Esophagus squamous epithelium (tissue), 5 donors: ENCODE measurements at places on chromosomes 16 and 17.

- no peak for DNase-seq
Observed at GRCh38 chr17:2125013-2125535, 70.2 kb downstream of the HIC1 start.

GRCh38 chr16:59341368-59341767, 607.3 kb upstream of the GOT2 start:
- DNase-seq = no peak

GRCh38 chr17:19384723-19385391, 2.1 kb downstream of the MFAP4 start:
- DNase-seq = no peak

DNA sequence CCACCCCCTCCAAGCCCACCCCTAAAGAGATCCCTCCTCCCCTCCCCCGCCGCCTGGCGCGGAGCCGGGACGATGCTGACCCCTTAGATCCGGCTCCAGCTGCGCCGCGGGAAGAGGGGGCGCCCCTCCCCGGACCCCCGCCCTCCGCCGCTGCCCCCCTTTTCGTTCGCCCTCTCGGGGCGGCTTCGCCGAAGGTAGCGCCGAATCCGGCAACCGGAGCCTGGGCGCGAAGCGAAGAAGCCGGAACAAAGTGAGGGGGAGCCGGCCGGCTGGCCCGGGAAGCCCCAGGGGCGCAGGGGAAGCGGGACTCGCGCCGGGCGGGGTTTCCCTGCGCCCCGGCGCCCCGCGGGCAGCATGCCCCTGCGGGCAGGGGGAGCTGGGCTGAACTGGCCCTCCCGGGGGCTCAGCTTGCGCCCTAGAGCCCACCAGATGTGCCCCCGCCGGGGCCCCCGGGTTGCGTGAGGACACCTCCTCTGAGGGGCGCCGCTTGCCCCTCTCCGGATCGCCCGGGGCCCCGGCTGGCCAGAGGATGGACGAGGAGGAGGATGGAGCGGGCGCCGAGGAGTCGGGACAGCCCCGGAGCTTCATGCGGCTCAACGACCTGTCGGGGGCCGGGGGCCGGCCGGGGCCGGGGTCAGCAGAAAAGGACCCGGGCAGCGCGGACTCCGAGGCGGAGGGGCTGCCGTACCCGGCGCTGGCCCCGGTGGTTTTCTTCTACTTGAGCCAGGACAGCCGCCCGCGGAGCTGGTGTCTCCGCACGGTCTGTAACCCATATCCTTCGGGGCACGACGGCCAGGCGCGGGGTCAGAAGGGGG, 623 bp downstream of the CACNA1G start:
- DNase-seq = no peak

DNA sequence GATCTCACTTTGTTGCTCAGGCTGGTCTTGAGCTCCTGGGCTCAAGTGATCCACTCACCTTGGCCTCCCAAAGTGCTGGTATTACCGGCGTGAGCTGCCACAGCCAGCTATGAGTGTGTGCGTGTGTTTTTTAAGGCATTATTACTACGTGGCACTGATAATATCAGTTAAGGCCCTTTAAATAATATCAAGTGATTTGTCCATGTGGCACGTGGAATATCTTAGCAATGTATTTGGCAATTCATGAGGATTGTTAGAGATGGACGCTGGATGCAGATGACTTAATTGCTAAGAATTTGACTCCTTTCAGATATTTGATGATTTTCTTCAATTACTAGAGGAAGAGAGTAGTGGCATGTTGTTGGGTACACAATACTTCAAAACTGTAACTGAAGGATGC, 25.5 kb upstream of the PMP22 start:
- no peak for DNase-seq

DNA sequence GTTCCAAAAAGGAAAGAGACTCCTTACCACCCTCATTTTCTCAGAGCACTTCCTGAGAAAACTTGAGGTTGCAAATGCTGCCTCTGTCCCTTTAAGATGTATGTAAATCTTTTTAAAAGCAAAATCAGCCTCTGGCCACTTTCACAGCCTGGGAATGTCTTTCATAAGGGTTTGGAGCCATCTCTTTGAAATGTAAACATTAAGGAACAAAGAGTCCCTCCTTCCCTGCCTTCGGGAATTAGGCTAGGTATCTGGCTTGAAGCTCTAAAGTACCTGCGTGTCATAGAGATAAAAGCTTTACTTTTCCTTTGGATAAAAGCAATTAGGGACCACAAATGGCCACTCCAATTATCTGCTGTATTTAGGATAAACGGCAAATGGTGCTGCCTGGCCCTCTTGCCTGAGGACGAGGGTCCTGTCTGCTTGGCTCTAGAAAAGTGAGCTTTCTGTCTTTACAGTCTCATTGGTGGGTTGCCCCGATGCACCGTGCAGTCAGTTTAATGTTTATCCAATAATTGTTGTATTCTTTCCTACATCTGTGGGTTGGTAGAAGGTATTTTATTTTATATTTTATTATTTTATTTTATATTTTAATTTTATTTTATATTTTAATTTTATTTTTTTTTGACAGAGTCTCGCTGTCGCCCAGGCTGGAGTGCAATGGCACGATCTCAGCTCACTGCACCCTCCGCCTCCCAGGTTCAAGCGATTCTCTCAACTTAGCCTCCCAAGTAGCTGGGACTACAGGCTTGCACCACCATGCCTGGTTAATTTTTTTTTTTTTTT, 23.9 kb downstream of the NLRC3 start:
- no peak for DNase-seq

DNA sequence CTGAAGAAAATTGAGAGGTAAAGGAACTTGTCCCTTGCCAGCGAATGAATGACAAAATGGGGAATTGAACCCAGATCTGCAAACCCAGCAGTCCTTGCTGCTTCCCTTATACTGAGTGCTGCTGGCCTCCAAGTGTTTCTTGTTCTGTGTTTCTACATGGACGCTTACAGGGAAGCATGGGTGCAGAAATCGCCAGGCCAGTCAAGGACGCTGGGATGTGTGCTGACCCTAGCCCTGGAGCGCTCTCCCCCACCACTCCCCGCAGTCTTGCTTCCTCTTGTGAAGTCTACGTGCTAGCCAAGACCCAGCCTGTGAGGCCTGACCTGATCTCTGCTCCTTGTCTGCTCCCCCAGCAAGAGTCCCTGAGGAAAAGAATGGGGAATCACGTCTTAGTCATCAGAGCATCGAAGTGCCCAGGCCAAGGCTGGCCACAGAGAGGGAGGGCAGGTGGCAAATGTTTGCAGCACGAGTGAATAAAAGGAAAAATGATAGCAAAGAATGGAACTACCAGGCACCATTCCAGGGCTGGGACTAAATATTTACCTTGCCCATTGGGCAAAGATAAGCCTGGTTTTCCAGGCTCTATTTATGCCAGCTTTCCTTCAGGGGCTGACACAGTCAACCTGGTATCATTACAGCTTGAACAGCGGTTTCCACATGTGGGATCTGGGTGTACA, 17.4 kb downstream of the CA4 start:
- no peak for DNase-seq

DNA sequence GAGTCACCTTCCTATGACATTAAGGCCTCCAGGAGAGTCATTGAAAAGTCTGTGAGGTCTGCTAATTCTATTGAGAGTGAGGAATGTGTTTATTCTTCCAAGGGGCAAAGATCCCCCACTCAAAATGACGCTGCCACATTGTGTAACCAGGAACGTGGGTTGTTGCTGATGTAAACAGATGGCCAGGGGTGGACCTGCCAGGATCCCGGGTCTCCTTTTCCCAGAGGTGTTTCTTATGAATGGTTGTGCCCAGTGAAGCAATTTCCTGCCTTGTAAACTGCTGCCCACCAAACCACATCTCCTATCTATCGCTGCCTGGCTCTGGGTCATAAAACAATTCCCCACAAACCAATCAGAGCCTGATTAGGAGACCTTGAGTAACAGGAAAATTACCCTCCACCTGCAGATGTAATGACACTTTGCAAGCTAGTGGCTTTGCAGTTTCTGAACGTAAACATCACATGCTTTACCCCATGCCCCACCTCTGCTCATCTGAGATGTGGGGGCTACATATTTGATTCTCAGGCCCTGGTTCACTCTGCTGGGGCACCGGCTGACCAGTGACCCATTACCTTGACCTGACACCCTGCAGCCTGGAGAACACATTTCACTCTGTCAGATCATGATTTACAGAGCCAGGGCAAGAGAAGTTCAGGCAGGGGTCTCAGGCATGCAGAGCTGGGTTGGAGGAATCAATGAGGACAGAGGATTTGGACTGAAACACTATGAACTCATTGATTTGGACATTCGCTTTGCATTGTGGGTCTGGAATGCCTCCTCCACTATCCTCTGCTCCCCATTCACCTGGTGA, 33.1 kb upstream of the DDX52 start:
- no peak for DNase-seq

- DNase-seq = no peak
Observed at GRCh38 chr17:29615492-29616299, 7.0 kb downstream of the CORO6 start.

DNA sequence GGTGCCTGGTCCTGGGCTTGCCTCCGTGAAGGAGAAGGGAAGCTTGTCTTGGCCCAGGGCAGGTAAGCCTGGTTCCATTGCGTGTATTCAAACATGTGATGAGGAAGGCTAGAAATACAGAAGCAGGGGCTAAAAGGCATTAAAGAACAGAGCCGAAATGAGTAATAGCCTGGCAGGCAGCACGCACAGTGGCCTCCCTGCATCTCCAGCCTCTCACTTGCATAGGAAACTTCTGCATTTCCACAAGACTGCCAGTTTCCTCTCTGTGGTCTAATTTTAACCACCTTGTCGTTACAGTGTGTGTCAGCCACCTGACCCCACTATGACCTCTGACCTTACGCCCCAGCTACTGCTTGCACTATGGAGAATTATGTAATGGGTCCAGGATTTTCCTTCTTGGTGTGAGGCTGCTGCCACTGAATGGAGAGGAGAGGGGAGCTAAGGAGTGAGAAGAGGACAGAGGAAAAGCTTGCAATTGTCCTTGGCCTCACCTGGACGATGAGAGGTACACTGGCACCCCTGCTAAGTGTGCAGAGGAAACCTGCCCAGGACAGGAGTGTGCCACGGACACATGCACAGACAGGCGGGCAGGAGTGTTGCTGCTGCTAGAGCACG, 32.8 kb downstream of the HIC1 start:
- no peak for DNase-seq

- no peak for DNase-seq
Observed at GRCh38 chr17:49515196-49515770, 20.2 kb downstream of the NGFR start.

GRCh38 chr17:7586673-7587419, 3.0 kb downstream of the SOX15 start:
- no peak for DNase-seq

DNA sequence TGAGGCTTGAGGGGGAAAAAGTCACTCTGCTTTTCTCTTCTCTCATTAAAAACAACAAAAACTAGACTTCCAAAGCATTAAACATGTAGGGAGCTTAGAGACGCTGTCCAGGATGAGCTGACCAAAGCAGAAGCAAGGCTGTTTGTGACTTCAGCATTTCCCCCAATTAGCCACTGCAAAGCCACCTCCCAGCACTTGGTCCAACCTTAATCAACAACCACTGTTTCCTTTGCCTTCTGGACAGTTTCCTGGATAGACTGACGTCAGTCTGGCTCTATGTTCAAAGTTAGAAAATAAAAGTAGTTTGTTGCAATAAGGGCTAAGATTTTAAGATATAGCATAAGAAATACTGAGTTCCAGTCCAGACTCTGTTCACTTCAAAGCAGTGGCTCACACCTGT, 3.1 kb downstream of the TMEM231 start:
- DNase-seq = no peak

- DNase-seq = no peak
Observed at GRCh38 chr17:82324566-82325285, 7.3 kb upstream of the CD7 start.

GRCh38 chr17:63785556-63785955, 11.6 kb downstream of the DDX42 start:
- DNase-seq = no peak

DNA sequence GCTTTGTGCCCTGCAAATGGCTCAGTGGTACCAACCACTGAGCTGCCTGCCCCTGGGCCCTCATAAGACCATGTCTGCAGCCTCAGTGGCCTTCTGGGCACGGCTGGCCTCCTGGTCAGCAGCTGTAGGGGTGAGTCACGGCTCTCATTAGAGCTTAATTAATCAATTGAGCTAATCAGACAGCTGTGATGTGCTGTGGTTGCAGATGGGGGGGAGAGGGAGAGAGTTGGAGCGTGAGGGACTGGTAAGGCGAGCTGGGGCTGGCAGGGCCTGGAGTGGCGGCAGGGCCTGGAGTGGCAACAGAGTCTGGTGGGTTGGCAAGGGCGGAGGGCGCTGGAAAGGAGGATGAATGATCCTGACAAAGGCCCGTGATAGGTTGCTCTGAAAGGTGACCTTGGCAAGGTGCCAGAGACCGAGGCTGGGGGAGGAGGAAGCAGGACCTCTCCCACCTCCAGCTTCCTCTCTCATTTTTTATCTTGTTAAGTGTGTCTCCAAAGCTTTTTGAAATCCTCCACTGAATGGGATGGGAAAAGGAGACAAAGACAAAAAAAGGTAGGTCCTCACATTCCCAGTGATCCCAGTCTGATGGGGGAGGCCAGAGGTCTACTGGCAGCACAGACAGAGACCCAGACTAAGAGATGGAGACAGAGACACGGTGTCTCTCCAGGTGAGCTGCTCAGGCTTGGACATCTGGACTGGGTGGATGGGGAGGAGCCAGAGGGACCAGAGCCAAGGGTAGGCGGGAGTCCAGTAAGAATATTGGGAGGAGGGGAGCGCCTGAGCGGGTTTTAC, 41.6 kb downstream of the DCAKD start:
- DNase-seq = no peak

DNA sequence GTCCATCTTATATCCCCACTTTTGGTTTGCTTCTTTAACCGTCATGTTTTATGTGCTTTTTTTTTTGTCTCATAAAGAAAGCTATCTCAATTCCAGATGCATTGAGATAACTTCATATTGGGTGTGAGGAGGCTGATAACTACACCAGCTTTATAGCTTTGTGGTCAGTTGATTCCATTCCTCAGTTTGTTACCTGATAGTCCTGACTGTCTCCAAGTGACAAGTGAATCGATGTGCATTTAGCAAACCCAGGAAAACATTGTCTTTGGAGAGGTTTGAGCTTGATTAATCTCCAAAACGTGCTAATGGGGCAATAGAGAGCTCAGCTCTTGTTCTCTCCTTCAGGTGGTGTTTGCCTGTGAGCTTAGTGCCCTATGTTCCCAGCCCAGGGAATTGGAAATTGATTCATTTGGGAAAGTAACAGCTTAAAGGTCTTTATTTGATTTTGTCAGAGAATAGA, 22.7 kb downstream of the HS3ST3B1 start:
- DNase-seq = no peak

DNA sequence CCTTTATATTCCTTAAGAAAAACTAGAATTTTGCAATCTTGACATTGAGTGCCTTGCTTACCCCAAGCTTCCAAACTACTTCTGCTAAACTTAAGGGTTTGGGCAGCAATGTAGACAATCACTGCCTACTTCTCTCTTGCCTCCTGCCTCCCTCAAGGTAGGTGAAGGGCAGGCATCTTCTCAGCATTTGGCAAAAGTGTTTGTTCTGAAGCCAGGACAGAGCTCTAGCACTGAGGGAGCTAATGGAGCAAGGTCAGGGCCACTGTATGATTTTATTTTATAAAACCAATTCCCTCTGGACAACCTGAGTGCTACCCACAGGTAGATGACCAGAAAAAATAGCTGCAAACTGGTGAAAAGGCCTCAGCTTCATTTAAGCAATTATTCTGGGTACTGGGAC, 111.8 kb downstream of the IRX3 start:
- DNase-seq = no peak
